A673 (cell line): ENCODE measurements at places on chromosomes 13 and 19.
A peak's percentile ranks its signal among the peaks of the same experiment; 100 is the strongest.

- no peaks in the 10 kb centered on the region for H3K27me3 ChIP-seq
- no peak for DNase-seq
- no peak overlapping the region for H3K4me3 ChIP-seq
- no peaks in the 10 kb centered on the region for H3K4me1 ChIP-seq
- H3K36me3 ChIP-seq: no peaks in the 10 kb centered on the region
These were observed 1629.0 kb downstream of the OLFM4 start for GRCh38 chr13:54657588-54657987.

DNA sequence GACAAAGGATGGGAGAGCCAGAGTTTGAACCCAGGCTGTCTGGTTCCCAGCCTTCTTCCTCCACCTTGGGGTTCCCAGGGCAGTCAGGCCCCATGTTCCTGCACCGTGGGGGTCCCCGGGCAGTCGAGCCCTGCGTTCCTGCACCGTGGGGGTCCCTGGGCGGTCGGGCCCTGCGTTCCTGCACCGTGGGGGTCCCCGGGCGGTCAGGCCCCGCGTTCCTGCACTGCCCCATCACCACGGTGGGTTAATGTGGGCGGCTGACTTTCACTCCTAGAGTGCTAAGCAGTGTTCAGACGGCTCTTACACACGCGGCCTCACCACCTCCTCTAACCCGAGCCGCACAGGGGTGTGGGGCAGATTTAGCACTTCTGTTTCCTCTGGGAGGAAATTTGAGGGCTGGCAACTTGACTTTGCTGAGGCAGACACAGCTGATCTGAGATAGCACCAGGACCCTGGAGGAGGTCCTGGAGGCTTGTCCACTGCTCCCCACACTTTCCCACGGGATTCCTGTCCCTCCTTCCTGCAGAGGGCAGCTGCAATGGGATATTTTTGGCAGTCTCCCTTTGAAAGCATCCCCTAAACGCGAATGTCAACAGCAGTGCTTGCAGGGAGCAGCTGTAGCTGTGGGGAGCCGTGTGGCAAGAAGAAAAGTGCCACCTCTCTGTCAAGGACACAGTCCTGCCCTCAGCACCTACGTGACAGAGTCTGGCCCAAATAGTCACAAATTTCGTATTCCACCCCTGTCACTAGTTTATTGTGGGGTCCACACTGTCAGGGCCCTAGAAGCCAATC lies 239.4 kb downstream of the TEX29 start:
- no peak overlapping the region for H3K4me3 ChIP-seq
- no peak for DNase-seq
- no peaks in the 10 kb centered on the region for H3K36me3 ChIP-seq
- H3K4me1 ChIP-seq: no peaks in the 10 kb centered on the region

DNA sequence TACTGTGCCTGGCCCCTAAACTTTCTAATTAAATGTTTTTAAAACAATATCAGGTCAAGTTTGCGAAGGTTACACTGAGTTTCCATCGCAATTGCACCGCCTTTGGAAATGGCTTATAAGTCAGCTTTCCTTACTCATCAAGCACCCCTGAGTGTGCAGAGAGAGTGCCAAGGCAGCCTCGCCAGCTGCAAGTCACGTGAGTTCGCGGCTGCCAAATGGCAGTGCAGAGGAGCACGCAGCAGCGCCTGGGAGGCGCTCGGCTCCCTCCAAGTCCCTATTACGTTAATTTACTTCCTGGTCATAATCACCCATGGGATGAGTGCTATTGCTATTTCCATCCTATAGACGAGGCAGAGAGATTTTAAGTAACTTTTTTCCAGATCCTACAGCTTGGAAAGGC lies 319.6 kb downstream of the TEX29 start:
- no peaks in the 10 kb centered on the region for H3K4me1 ChIP-seq
- no peak overlapping the region for H3K4me3 ChIP-seq
- peaks cover 57% of the 10 kb centered on the region for H3K27me3 ChIP-seq
- H3K36me3 ChIP-seq: no peaks in the 10 kb centered on the region

DNA sequence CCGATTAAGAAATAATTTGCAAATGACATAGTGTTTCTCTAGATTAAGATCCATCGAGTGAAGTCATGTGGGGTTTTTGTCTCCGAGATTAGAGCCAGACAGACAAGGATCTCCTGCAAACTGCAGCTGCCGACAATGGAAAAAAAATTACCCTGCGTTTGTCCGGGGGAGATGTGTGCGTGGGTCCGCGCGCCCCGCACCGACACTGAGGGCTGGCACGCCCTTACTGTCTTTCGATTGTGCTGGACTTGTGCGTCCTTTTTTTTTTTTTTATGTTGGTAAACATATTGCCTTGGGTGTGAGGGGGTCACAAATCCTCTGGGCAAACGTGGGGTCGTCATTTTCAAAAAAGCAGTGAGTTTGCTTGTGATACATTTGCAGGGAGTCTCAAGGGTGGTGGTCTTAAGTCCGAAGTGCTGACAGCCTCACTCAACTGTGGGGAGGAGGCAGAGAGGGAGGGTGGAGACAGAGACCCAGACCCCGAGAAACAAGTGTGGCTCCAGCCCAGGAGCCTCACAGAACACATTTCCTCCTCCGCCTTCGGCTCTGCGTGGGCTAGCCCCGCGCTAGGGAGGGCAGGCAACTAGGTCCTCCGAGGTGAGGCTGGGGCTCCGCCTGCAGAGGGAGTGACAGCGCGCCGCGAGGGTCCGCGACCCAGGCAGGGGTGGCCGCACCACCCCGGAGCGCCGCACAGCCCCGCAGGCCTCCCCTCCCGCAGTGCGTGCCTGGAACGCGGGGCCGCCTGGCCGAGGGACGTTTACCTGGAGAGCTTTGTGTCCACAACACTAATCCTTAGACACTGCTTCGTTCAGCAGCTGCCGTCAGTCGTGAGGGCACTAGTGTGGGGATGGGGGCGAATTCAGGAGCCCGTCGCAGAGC lies 11.7 kb upstream of the SOX1 start:
- H3K4me3 ChIP-seq: peak overlapping the region; percentile 58
- peak; percentile 28 for DNase-seq
- H3K4me1 ChIP-seq: no peaks in the 10 kb centered on the region
- no peak overlapping the region for H3K27ac ChIP-seq

- H3K36me3 ChIP-seq: no peaks in the 10 kb centered on the region
- no peak for DNase-seq
- H3K27ac ChIP-seq: no peak overlapping the region
These were observed 19.3 kb downstream of the BICRA start for GRCh38 chr19:47628078-47628771.
